ENCODE measurements at places on chromosomes 16 and 17.

- no peak for DNase-seq
These were observed 17.5 kb upstream of the CCL22 start for GRCh38 chr16:57341062-57341440.

DNA sequence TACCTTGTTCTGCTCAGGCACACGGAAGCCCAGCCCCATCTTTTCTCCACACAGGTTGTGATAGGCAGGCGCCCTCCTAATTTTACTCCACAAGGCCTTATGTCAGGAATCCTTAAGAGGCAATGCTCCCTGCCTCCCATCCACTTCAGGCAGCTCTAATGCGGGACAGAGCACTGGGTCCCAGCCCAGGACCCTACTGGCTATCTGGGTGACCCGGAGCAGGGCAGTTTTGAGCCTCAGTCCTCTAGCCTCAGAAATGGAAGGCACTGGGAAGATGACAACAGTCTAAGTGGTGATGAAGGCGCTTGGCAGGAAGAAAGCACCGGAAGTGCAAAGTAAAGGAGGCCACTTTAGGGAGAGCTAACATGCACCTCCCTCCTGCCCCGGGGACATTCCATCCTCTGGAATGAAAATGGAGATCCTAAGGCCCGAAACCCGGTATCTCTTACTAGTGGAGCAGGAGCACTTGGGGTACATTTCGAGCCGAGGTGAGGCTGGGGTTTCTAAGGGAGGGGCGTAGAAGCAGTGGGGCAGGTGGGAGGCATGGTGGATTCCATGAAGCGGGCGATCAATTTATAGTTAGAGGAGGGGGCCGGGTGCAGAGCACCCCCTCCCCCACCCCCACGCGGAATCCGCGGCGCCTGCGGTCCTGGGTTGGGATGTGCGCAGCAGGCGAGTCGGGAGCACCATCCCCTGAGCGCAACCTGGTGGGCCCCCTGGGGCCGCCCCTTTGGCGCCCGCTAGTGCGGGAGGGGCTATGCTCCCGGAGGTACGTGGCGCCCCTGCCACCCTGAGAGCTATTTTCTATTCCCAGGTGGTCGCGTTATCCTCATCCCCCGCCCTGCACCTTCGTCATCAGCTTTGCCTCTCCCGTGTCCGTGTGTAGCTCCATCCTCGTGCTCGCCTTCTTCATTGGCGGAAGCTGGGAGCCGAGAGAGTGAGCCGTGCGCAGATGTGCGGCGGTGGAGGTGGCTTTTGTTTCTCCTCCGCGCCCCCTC lies 4.9 kb downstream of the MT1F start:
- DNase-seq: no peak

DNA sequence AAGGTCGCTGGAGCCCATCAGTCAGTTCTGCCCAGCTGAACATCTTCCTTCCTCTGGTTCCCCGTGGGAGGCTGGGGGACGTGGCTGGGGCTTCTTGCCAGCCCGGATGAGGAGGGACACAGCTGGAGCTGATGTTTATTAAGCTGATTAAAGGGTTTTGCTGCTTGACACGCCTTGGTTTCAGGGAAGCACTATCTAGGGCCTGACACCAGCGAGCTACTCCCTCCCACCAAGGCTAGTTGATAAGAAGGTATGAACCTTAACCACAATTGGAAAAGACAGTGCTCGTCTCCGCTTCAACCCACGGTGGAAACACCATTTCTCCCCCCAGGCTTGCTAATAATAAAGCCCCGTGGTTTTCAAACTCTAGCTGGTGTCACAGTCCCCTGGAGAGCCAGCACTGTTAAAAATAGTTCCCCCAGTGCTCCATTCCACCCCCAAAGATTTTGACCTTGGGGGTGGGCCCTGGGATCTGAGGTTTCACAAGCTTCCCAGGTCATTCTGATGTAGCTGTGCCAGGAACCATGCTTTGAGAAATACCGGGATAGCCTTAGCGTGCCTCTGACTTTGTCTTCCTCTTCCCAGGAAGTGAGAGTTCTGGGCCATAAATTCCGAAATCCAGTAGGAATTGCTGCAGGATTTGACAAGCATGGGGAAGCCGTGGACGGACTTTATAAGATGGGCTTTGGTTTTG lies 5.5 kb downstream of the DHODH start:
- DNase-seq: no peak

GRCh38 chr16:75296606-75297005 lies 45.2 kb upstream of the BCAR1 start:
- DNase-seq: no peak

DNA sequence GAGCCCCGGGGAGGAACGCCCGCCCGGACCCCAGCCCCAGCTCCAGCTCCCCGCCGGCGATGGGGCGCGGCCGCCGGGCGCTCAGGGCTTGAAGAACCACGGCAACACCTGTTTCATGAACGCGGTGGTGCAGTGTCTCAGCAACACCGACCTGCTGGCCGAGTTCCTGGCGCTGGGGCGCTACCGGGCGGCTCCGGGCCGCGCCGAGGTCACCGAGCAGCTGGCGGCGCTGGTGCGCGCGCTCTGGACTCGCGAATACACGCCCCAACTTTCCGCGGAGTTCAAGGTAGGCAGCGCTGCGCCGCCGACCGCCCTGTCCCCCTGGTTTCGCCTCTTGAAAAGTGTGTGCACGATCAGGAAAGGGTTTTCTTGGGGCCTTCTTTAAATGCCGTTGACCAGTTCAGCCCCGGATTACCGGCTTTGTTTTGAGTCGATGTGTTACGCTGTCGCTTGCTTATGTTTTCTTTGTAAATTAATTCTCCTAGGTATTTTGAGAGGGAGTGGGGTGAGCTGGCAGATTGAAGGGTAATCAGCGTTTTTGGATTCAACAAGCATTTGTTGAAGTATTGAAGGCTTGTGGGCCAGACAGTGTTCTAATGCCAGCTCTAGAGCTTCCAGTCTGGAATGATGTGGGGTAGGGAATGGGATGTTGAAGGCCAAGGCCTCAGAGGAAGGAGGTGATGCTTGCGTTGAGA lies 681 bp downstream of the USP43 start:
- DNase-seq: no peak

DNA sequence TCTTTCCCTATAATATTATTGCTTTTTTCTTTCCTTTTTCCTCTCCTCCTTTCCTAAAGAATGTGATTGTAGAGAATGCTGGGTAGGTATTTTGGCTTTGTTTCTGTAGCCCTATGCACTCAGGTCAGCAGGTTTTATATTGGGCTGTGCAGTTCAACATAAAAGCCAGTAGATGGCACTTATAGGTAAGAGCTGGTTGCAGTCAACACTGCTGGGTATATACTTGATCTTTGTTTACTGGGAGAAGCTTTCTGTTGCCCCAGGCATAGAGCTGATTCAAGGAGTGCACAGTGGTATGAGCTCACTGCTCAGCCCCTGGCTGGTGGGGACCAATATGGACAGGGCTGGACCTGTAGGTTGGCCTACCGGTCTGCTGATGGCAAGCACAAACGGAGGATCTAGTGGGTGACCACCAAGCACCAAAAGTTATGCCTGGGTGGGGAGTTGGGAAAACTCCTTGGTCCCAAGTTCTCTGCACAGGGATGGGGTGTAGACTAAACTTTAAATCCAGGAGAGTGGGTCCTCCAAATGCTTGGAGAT lies 378.9 kb downstream of the PMP22 start:
- no peak for DNase-seq

DNA sequence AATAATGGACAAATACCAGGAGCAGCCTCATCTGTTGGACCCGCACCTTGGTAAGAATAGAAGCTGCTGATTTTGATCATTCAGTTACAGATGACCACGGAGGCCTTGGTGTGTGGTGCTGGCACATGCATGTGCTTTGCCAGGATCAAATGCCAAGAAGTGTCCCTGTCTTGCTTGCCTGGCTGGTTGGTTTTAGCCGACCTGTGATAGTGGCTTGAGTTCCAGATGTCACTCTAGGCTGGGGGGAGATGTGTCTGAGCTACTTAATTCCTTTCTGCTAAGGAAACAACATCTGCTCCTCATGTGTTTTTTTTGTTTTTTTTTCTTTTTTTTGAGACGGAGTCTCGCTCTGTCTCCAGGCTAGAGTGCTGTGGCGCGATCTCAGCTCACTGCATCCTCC lies 4.3 kb downstream of the TBCD start:
- DNase-seq: no peak

- DNase-seq: no peak
These were observed 19.9 kb upstream of the JPH3 start for GRCh38 chr16:87582216-87582965.

DNA sequence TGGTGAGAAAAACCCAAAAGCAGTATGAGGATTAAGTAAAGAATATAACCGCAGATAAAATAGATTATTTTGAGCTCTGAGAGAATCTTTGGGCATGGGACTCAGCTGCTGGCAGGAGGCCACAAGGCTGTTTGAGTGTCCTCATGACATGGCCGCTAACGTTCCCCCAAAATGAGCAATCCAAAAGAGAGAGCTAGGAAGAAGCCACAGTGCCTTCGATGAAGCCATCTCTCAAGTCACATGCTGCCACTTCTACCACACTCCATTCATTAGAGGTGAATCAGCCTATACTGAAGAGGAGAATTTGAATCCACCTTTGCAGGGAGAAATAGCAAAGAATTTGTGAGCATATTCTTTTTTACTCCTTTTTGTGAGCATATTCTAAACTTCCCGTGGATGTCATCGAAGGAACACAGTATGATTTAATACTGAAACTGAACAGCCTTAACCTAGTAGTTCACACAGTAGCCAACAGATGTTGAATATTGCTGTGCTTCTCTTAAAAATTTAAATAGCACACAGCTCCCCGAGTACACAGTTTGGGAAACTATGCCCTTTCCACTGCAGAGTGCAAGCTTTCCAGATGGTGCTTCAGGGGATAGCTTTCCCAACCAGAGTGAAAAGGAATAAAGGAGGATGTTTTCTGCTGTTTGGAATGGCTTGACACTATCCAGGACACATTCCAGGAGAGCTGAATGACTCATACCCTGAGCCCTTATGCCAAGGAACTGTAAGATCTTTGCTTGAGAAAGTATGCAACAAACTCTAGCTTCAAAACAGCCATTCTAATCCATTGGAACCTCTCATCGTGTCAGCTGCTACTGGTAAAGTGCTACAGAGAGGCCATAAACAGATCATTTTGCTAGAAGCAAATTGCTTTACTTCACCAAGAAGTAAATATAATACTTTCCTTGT lies 33.9 kb downstream of the ANKFY1 start:
- no peak for DNase-seq

- no peak for DNase-seq
These were observed 18.7 kb upstream of the BEAN1 start for GRCh38 chr16:66408163-66409048.

GRCh38 chr17:31845291-31845690 lies 13.8 kb downstream of the COPRS start:
- DNase-seq: no peak

GRCh38 chr16:60279061-60279665 lies 1545.0 kb upstream of the GOT2 start:
- no peak for DNase-seq

DNA sequence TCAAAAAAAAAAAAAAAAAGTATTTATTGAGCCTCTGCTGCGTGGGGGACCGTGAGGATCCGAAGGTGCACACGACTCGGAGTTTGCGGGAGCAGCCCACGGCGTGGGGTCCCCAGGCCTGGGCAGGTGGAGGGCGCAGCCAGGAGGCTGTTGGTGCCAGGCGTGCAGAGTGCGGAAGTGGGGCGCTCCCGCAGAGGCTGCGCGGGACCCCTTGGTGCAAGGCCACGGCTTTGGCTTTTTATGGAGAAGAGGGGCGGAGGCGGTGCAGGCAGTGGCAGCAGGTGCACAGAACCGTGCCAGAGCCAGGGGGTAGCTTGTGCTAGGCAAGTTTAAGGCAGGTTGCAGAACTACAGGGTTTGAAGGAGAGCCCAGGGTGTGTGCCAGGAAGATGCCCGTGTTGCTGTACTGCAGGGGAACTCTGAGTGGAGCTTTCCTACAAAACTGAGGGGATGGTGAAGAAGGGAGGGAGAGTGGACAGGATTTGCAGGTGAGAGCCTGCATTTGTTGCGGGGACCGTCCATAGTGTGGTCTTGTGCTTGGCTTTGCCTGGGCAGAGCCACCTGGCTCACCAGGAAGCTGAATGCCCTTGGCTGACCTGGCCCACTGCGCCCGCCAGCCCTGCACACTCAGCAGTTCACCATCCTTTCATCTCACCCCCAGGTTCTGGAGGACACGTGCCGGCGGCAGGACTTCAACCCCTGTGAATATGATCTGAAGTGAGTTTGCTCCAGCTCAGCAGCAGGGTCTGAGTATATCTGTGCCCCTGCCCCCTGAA lies 1.3 kb downstream of the ASPSCR1 start:
- DNase-seq: no peak

DNA sequence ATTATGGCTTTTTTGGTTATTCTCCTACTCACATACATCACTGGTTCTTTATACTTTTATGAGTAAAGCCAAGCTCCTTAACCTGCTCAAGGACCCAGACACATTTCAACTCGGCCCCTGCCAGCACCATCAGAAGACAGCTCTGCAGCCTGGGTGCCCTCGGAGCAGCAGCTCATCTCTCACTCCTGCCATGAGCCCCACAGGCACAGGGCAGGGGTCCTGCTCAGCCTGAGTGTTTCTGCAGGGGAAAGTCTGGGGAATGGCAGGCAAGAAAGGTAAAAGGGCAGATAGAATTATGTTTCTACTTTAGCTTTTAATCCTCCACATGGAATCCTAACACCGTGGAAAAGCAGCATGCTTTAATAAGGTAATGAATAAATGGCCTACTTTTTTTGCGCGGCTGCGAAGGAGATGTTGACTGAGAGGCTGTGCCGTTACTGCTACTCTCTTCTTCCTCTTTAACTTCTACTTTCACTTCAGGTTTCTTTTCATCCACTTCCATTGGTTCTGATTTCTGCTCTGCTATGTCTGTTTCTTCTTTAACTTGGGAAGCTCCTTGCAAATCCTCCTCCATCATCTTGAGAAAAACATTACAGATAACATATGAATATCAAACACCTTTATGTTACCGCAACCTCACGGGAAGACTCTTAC lies 50.1 kb upstream of the TRAP1 start:
- no peak for DNase-seq

- no peak for DNase-seq
These were observed 49.5 kb upstream of the MRPS23 start for GRCh38 chr17:57899391-57899790.

- DNase-seq: no peak
These were observed 86.6 kb downstream of the PLXDC1 start for GRCh38 chr17:39064819-39065218.

DNA sequence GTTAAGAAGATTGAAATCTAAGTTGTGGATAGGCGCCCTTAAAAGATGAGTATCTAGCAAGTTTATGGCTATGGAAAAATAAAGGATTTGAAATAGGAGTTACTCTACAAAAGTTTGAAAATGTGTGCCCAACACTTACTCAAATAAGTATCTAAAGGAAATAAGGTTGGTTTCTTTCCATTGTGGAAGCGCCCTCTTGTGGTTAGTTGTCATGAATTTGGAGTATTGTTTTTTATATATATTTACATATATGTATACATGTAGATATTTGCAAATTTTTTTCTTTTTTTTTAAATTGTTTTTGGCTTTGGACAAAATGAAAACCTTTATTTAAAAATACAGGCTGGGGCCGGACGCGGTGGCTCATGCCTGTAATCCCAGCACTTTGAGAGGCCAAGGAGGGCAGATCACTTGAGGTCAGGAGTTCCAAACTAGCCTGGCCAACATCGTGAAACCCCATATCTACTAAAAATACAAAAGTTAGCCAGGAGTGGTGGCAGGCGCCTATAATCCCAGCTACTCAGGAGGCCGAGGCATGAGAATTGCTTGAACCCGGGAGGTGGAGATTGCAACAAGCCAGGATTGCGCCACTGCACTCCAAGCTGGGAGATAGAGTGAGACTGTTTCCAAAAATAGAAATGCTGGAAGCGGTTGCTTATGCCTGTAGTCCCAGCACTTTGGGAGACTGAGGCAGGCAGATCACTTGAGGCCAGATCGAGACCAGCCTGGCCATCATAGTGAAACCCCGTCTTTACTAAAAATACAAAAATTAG lies 24.0 kb upstream of the VPS4A start:
- DNase-seq: no peak

Measured in stimulated activated CD8-positive, alpha-beta memory T cell treated with anti-CD3 and anti-CD28 coated beads, Interleukin-2, amount 100 ng/mL, for 1 hour (primary cell).